ENCODE measurements at places on chromosomes 7 and 10.
A peak's percentile ranks its signal among the peaks of the same experiment; 100 is the strongest.

DNA sequence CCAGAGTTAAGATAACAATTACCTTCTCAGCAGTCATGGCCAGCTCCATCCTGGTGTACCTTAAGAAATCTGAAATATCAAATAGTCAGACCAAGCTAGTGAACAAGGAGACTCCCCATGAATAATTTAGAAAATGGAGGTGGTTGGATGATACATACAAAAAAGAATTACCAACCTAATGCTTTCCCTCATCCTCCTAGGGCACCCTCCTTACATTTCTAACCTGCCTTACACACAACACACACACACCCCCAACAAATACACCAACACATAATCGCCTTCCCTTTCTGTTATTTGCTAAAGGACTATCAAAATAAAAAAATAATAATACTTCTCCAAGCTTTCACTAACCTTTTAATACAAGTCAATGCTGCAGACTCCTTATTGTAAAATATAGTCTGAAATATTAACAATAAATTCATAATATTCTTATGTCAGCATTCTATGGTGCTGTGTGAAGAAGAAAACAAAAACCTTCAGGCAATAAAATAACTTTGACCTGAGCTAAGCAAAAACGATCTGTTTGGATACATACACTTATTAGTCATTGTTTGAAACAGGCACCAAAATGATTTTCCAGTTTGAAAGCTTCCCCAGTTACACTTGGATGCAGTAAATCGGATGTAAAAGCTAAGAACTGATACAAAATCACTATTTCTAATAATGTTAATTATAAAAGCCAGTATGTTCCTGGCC lies 3.4 kb downstream of the TWIST1 start:
- DNase-seq = no peak

GRCh38 chr7:139058943-139059342 lies 23.1 kb upstream of the ZC3HAV1L start:
- no peak for DNase-seq

- DNase-seq = no peak
These were observed 450.7 kb downstream of the PARD3 start for GRCh38 chr10:34364253-34365037.

DNA sequence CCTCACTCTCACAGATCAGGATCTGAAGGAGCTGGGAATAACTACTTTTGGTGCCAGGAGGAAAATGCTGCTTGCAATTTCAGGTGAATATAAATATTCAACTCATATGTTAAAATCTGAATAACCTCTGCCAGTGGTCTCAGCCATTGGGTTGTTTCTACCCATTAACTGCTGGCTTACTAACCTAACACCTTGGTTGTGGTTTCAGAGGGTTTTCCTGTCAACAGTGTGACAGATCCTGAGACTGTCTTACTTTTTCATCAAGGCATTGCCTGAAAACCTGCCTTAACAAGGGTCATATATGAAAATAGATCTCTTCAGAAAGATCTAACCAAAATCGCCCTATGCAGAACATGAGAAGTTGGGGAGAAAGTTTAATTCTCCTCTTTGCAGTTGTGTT lies 307.7 kb downstream of the BICC1 start:
- DNase-seq = no peak

DNA sequence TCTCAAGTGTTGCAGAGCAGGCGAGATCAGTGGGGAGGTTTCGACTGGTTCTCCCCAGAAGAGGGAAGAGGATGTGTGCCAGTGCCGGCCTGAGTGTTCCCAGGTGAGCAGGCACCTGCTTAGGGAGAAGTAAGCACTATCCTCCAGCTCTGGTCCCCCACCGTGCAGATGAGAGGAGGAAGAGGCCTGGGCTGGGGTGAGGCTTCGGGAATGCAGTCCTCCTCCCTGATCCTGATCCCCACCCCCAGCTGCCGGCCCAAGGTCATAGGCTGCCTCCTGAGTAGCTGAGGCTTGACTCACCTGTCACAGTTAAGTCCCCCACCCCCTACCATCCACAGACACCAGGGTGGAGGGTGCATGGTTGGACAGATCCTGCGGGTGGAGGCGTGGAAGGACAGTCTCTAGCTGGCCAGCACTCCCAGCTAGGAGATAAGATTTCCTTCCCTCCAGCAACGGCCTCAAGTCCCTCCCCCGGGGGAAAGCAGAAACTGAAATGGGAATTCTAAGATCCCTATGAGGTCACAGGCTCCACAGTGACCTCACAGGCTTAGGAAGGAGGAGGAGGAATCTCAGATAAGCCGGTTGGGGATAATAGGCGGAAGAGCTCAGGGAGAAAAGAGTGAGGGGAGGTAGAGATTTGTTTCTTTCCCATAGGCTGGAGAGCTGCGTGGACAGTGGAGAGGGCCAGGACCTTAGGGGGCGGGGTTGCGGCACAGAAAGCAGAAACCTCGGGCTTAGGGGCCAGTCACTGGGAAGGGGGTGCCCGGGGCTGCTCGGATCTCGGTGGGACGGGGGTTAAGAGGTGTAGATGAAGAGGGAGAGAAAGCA lies 1.0 kb downstream of the LRCH4 start:
- DNase-seq = no peak

GRCh38 chr7:131726031-131726430 lies 169.6 kb upstream of the PODXL start:
- DNase-seq = no peak

- DNase-seq = no peak
These were observed 5.3 kb downstream of the BPGM start for GRCh38 chr7:134651991-134652390.

GRCh38 chr10:44195112-44196007 lies 189.5 kb downstream of the CXCL12 start:
- DNase-seq = no peak

GRCh38 chr7:107701191-107701590 lies 40.6 kb downstream of the SLC26A4 start:
- no peak for DNase-seq

- DNase-seq = peak; percentile 46
These were observed 8.1 kb downstream of the TASOR2 start for GRCh38 chr10:5692461-5693358.

GRCh38 chr10:121615836-121616235 lies 17.6 kb upstream of the FGFR2 start:
- no peak for DNase-seq

DNA sequence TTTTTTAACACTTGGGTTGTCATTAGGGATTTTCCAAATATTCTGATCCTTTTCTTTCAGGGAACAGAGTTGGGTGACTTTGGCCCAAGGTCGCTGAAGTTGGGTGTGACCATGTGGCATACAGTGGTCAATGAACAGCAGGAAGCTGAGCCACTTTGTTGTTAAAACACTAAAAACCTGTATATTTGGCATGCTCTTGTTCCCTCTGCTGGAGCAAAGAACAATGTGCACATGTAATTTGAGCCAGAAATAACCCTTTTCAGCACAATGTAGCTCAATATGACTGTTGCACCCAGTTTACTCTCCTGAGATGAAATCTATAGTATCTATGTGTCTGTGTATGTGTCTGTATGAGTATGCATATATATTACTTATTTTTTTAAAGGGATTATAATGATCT lies 74.9 kb downstream of the ADCYAP1R1 start:
- DNase-seq = no peak

GRCh38 chr10:69088801-69089501 lies 1.0 kb downstream of the SRGN start:
- no peak for DNase-seq

GRCh38 chr7:102182016-102182415 lies 104.7 kb upstream of the SH2B2 start:
- no peak for DNase-seq

Measured in substantia nigra (tissue), 51 donors.